ENCODE measurements at places on chromosomes 5 and 9. TPM values are rescaled to one million over a fixed set of nuclear protein-coding genes. Genes with fewer than 3 reads are reported as not detected.

The PCDHA1 gene
- total RNA-seq, result 0.13 TPM

The IL5 gene
- not detected for total RNA-seq

The C9 gene
- total RNA-seq, result 0.57 TPM

The WNK2 gene
- total RNA-seq, result 238 TPM

The IL9 gene
- total RNA-seq, result not detected

The PKD2L2 gene
- not detected for total RNA-seq

The ANXA2R gene
- 1.1 TPM for total RNA-seq

The DYNC2I2 gene
- 152 TPM for total RNA-seq

The ANKDD1B gene
- total RNA-seq, result 3.6 TPM

The ZNF354C gene
- 1.9 TPM for total RNA-seq

The MOCS2 gene
- total RNA-seq, result 27.8 TPM

The C5orf58 gene
- total RNA-seq, result not detected

DNA sequence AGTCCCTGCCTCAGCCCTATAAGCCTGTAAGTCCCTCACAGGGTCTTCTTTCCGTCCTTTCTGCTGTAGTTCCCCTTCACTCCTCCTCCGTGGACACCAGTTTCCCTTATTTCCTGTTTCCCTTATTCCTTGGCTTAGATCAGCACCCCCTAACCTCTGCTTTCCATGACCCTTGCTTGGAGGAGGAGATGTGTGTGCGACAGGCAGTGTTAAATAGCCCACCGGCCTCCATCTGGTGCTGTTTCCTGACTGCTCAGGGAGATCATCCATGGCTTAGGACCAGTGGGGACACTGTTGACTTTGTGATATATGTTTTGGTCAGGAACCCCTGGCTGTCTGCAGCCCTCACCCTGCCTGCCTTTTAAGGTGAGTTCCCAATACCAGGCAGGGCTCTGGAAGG lies 34.1 kb upstream of the PSD2 start:
- no peak for DNase-seq

GRCh38 chr9:92608241-92608908 lies 61.6 kb downstream of the IPPK start:
- no peak for DNase-seq

DNA sequence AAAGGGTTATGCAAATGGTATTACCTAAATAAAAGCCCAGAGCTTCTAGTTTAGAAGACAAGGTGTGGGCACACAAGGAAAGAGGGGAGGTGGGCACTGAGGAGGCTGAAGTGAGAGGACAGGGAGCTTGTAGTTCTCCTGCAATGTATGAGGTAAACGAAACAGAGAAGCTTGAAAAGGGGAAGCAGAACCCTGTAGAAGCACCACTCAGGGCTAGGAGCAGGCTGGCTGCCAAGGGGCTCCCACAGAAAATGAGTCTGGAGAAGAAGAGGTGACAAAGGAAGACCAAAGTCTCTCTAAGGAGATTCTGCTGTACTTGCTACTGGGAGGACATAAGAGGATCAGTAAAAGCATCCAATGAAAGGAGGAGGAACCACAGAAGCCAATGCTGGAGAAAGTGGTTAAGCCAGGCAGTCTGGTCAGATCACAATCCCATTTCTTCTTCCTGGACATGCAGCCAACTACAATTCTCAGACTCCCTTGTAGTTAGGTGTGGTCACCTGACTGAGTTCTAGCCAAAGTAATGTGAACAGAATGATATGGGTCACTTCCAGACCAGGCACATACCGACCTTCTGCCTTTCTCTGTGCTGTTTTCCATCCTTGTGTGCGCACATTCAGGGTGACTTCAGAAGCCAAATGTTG lies 174.5 kb upstream of the MAP3K1 start:
- DNase-seq, result peak; percentile 30

GRCh38 chr9:134288746-134289145 lies 37.5 kb upstream of the RXRA start:
- DNase-seq, result no peak

DNA sequence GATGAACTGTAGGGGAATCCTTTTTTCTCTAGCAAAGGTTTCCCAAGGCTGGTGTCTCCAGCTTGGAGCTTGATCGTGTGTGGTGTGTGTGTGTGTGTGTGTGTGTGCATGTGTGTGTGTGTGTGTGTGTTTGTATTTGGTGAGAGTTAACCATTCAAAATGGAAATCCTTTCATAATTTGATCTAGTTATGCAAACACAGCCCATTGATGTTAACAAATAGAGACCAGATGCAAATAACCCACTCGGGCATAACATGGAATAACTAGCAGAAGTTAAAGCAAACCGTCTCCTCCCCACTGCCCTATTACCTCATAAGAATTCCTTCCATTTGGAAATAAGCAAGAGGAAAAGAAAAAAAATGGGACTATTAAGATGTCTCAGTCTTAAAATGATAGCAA lies 24.9 kb upstream of the ZSWIM6 start:
- no peak for DNase-seq

GRCh38 chr9:5500441-5501235 lies 9.7 kb upstream of the PDCD1LG2 start:
- no peak for DNase-seq

GRCh38 chr9:77554586-77555105 lies 93.5 kb downstream of the GNA14 start:
- no peak for DNase-seq

GRCh38 chr9:17627641-17628040 lies 48.8 kb downstream of the SH3GL2 start:
- no peak for DNase-seq

DNA sequence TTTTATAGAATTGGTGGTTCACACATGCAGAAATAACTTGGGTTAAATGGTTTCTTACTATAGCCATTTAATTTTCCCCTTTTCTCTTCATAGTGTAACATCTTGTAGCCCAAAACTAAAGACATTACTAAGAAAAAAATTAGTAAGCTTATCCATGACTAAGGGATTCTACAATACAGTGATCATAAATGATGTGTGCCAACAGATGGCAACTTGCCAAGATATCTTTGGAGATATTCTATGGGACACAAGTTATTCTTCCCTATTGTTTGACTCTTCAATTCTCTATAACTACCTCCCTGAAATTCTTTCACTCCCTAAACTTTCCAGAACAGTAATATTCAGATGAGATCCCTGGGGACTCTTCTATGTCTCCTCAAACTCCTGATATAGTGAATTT lies 580.6 kb downstream of the PTPRD start:
- DNase-seq, result no peak

DNA sequence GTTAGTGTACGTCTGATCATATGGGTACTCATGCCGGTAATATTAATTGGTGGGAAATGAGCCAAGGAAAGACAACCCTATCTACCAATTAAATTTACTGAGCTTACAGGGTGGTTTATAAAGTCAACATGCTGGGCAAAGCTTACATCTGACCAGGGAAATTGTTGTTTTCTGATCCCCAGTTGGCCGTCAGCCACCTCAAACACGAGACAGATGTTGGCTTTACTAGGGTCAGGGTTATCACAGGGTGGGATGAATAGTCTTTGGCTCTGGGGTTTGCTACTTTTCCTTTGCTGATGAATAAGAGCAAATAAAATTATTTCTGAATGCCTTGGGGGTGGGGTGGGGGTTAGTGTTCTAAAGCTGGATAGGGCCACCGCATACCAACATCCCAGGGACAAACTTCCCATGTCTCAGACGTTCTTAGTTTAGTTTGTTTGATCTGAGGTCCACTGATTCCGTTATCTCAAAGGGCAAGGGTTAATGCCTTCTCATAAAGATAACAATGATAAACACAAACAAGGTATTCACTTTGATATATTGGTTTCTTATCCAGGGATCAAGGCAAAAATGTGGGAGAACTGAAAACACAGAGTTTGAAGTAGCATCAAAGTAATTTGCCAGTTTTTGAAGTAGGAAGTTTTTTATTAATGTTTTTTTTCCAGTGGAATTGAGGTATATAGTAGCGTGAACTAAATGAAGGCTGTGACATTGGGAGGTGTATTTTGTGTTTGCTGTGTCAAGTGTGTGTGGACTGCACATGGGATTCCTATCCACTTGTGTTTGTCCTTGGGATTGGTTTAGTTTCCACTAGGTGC lies 109.1 kb upstream of the RPS23 start:
- no peak for DNase-seq

- no peak for DNase-seq
These were observed 1.2 kb upstream of the SLC4A9 start for GRCh38 chr5:140358738-140359310.

DNA sequence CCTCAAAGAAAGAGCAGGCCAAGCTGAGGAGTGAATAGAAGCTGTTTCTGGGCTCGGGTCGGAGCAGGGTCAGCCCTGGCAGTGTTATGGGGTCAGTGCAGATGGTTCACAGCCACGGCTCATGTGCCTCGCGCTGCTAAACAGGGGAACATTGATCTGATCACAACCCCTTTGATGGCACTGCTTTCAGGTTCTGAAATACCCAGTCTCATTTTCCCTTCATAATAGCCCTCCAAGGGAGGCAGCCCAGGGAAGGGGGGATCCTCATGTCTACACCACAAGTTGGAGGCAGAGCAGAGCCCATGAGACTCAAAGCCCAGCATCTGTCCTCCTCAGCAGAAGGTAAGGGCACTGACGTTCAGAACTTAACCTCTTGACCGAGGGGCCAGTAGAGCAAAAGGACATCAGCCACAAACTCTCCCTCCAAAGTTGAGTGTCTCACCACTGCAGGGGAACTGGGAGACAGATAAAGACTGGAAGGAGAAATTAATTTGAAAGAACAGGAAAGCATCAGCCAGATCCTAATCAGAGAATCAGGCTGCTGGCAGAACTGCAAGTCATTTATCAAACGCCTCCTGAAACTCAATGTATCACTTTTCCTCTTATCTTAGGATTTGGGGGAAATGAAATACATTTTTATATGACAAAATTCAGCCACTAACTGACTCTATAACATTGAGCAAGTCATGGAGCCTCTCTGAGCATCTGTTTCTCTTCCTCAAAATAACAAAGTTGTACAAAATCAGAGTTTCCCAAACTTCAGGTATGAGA lies 110.6 kb downstream of the SH3TC2 start:
- DNase-seq, result no peak

DNA sequence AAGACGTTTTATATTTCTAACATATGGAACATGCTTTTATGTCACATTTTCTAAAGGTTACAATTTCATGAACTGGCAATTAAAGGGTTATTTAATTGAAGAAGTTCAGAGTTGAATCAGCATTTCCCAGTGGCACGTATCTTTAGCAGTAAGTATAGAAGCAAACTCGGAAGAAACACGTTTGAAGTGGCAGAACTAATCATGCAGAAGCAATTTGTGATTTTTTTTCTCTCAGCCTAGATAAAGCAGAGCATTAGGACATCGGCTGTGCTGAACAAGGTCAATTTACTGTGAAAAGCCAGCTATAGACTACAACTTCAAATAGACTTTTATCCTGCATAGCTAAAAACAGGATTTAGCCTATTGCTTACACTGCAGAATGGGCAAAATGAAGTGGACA lies 104.7 kb downstream of the ISL1 start:
- DNase-seq, result no peak

GRCh38 chr9:135135171-135135928 lies 47.9 kb downstream of the OLFM1 start:
- no peak for DNase-seq

DNA sequence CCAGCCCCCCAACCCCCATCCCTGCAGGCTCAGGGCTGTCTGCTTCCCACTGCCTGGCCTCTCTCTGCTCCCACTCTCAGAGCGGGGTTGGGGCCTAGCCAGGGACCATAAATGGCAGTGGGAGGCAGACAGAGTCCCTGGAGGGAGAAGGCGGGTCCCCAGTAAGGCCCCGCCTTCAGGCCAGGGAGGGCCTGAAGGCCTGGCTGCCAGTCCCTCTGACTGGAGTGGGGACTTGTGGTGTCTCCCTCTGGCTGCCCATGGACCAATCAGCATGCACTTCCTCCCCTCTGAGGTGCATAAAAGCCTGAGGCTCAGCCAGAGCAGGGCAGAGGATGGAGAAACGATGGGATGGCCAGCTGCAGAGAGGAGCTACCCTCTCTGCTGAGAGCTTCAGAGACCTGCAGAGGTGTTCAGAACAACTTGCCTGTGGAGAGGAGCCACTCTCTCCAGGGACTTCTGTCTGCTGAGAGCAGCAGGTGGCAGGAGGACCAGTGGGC lies 2.7 kb upstream of the BTNL9 start:
- DNase-seq, result no peak

DNA sequence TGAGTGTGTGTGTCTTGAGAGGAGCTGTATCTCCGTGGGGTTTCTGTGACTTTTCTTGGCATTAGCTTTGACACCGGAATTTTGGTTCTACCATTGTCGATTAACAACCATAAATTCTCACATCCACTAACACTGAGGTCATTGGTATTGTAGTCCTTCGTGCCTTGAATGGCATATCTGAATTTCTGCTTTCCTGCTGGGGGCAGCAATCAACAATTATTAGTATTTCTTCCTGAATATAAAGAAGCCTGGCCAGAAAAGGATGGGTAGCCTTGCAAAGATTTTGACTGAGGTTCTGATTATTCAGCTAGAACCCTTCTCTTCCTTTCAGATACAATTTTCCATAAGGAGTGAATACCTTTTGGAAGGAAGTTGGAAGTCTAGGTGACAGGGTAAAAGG lies 33.5 kb upstream of the SHOC1 start:
- no peak for DNase-seq

DNA sequence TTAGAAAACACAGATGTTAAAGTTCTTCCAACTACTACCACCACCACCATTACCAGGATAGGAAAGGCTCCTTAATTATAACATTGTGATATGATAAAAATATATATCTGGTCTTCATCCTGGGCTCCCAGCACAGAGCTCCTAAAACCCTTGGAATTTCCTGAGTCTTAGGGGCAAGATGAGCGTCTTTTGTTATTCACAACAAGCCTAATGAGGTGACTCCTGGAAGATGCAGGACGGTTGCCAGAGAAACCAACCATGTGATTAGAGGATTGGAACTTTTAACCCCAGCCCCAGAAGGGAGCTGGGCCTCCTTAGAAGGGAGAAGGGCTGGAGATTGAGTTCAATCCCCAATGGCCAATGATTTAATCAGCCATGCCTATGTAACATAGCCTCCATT lies 148.0 kb upstream of the ADRA1B start:
- no peak for DNase-seq

GRCh38 chr9:100584951-100585350 lies 7.1 kb downstream of the CAVIN4 start:
- no peak for DNase-seq

DNA sequence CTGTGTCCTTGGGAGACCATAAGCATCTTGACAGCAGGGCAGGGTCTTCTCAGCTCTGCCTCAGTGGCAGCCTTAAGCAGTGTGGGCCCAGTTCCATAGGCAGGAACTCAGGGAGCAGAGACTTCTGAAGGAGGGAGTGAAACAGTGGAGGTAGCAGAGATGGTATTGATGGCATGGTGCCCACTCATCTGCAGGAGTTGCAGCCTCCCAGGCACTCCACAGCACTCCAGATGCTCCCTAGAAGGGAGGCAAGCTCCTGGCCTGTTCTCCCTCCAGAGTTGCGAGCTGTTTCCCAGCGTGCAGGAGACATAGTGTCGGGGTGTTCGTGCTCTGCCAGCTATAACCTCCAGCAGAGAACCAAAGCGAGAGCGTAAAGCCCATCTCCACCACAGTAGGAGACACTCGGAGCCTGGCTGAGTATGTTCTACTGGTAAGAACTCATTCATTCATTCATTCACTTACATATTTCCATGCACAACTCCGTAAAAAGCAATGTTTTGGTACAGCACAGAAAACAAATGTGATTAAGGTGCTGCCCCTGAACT lies 31.4 kb upstream of the UNC5A start:
- DNase-seq, result no peak
